CD4-positive, alpha-beta T cell treated with Interleukin-17A for 4 hours (primary cell): ENCODE measurements at places on chromosomes 12 and 14.

GRCh38 chr14:105051182-105052109 is 13.8 kb downstream of the GPR132 start:
- no peak for DNase-seq

GRCh38 chr14:66242001-66242400 is 244.2 kb upstream of the CCDC196 start:
- DNase-seq, result no peak

GRCh38 chr14:37580146-37580545 is 14.9 kb downstream of the FOXA1 start:
- DNase-seq, result no peak

DNA sequence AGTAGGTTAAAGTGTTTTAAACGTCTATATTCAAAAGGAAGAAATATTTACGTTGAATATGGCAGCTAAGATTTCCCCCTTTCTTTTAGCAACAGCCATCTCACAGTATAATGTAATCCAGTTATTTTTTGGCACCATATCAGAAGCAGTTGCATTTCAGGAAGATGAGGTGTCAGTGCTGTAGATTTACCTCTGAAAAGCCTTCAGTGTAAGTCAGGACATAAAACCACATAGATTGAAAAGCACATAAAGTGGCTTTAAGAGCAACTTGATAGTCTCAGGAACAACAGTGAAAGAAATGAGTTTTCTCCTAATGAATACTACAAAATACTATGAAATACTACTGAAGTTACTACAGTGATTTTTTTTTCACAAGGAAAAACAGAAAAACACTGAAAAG is 6.9 kb downstream of the MLH3 start:
- DNase-seq, result no peak

- DNase-seq, result no peak
These were observed 776 bp downstream of the RDH5 start for GRCh38 chr12:55720894-55721444.

DNA sequence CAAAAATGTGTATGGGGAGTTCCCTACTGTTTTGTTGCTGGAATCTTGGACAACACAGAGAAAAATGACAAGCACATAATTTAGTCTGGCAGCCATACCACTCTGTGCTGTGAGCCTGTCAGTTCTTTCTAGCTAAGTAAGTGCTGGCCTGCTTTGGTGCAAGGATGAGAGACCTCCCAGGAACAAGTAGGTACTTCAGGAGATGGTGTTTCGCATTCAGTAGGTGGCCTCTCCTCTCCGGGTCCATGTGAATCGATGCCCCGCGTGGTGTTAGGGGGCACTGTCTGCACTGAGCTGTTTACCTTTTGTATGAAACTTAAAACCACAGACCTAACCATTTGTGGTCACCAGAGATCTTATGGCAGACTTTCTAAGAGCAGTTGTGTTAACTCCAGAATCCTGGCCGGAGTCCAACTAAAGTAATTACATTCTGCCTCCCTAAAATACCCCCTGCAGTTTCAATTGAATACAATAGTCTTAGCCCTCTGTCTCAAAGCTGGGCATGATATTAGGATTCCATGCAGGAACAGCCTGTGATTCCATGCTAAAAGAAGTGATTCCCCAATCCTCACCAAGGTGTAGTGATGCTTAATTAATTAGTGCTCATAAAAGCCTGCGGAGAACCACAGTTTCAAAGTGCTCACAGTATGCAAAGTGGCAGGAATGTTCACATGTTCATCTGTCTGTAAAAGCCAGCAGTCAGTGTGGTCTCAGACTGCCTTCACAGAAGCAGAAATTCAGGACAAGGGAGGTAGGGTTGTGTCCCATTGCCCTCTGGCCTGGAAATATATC is 64.2 kb downstream of the LLPH start:
- no peak for DNase-seq

DNA sequence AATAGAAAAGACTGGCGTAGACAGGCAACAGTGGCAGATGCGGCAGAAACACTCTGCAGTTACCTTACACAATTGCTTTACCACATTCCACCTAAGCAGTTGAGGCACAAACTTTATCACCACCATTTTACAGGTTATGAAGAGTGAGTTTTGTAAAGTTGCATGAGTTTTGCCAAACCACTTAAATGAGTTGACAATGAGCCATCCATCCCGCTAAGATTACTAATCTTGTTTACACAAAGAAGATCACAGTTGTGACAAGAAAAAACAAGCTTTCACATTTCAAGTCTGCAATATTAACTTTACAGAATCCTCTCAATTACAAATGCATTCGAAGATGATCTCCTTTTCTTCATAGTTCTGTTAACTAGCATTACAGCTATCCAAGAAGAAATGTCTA is 1.8 kb downstream of the TMCC3 start:
- DNase-seq, result no peak

DNA sequence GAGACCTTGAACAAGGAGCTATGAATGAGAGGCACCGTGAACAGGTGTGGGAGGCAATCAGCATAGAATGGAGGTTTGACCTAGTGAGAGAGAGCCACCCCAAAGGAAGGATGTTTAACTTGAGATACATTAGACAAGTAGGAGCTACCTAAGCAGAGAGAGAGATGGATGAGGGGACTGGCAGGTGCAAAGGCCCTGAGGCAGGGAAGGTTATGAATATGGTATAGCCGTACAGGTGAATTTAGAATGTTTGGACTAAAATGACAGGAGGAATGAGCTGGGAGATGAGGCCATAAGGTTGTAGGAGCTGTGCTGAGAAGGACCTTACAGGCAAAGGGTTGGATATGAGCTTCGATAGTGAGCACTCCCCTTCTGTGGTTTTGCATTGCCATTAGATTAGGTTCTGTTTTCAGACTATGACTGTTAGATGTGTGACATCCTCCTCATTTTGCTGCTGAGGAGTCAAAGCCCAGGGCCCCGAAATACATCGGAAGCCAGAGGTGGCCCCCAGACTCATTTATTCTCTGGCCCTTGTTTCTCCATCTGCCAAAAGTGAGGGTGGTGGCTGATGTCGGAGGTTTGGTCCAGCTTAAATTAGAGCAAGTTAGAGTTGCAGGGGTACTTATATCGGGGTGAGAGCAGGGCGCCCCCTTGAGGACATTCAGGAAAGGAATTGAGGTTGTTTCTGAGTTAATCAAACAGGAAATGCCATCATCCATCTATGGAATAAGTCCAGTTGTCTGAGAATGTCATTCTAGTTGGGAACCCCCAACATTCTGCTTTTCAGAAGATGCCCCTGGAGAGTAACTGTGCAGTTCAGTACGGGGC is 29.4 kb downstream of the SLC24A4 start:
- DNase-seq, result peak; percentile 23

DNA sequence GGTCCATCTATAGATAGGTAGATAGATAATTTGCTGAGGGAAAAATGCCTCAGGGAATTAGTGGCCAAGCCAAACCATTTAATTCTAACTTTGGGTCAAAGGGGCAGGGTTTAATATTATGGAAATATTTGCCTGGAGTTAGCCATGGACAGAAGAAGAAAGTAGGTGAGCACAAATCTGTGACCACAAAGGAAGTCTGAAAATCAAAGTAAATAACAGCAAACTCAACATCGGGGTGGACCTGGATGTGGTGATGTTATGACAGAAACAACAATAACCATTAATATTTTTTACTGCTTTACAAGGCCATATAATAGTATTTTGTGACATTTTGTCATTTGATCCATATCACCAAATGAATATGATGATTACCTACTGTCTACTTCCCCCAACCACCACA is 578.0 kb upstream of the MGAT4C start:
- no peak for DNase-seq

DNA sequence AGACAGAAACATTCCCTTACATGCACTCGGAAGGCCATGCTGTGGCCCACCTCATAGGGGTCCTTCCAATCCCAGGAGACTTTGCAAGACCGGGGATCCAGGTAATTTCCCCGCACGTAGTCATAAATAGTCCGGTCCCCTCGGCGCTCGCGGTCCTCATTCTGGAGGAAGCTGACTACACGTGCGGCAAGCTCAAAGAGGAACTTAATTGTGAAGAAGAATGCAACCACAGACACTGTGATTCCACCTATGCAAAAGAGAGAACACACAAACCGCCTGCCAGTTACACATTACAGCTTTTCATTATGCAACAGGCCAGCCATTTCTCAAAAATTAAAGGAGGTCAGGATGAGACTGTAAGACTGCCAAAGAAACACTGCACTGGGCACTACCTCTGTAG is 28.4 kb downstream of the AREL1 start:
- DNase-seq, result peak; percentile 24

DNA sequence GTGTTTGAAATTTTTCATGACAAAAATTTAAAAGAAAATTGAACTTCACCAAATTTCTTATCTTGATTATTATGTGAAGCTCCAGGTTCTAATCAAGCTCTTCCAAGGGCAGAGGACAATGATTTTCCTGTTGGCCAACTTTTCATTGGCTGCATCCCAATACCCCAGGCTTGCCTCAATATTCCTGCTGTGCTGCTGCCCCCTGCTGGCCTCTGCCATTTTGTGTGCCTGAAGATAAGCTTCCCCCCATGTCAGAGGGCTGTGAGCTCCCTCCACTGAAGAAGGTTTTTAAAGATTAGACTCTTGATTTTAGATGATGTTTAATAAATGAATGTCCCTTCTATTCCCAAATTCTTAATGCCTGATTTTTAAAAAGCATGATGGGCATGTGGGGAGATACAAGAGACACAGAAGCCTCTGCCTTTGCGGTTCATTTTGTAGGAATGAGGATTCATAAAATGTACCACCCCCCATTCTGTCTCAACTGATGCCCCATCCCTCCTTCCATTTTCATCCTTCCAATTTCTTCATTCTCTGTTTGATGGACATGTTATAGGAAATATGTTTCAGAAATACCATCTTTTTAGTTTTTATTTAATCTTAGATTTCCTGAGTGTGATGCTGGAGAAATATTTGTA is 76.7 kb upstream of the RGS6 start:
- peak; percentile 45 for DNase-seq

DNA sequence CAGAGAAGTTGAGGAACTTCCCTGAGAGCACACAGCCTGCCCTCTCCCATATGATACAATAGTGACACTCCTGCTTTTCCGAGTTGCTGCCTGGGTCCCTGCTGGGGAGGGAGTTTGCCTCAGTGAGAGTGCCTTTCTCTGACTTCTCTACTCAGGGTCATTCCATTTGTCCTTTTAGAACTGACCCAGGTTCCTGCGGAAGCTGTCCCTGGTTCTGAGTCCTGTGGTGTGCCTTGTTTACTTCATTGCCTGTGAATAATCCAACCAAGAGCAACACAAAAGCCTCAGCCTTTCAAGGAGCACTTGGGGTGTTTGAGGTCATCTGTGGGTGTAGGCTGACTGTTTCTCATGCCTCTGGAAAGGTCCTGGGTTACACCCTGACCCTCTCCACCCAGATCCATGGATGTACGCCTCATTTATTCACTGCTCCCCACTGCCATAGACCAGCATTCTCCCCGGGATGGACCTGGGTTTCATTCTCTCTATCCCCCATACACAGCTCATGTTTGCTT is 13.6 kb downstream of the SERPINA1 start:
- no peak for DNase-seq

DNA sequence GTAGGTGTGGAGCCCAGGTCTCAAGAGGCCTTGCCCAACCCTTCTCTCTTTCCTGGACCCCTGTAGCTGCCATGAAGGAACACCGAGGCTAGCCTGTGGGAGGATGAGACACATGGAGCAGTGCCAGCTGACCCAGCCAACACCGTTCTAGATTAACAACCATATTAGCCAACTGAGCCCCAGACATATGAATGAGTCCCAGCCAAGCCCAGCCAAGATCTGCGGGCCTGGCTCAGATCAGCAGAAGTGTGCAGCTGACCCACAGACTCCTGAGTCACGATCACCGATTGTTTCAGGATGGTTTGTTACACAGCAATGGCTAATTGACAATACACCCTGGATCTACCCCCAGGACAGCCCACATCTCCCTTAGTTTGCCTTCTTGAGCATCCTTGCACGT is 82.1 kb downstream of the NTF3 start:
- DNase-seq, result no peak

DNA sequence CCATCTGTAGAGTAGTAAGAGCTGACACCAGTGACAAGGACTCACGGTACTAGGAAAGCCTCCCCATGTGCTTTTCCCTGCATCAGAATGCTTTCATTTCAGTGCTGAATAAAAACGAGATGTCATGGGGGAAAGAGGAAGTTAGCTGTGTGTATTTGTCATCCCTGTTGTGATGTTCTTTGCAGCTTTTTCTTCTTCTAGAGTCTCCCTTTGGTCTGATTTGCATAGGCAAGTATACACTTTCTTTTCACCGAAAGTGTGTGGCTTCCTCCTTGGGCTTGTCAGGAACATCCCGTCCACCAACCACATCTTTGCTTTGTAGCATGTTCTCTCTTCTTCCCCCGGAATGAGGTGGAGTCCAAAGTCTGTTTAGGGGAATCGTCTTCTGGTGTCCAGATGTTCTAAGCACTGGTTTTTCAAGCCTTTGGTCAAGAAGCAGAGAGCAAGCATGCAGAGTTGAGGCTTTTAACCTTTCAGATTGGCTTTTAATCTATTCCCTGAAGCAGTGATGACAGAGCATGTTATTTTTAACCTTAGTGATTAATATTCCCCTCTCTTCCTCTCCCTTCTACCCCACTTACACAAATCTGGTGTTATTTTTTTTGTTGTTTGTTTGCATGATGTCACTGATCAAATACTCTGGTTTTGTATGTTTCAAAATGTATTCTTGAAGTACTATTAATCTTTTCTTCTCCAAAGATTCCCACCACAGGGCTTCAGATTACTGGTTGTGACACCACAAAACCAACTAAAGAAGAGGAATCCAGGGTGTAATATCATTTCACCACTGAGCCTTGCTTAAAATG is 163.4 kb downstream of the SAMD4A start:
- DNase-seq, result peak; percentile 9

GRCh38 chr12:99522456-99522855 is 125.1 kb upstream of the GARIN6 start:
- no peak for DNase-seq

GRCh38 chr14:85250414-85251189 is 279.3 kb upstream of the FLRT2 start:
- DNase-seq, result no peak

DNA sequence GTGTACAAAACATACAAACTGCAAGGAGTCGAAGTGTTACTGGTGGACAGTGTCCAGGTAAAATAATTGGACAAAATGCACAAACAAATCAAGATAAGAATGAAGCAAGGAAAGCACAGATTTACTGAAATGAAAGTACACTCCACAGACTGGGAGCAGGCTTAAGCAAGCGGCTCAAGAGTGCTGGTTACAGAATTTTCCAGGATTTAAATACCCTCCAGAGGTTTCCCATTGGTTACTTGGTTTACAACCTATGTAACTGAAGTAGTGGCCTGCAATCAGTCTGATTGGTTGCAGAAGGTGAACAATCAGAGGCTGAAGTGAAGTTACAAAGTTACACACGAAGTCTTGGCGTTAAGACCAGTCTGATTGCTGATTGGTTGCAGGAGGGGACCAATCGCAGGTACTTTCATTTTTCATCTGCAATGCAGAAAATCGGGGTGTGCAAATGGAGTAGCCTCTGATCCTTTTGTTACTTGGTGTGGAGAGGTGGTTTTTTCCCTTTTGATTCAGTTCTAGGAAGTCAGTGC is 11.6 kb upstream of the SCN8A start:
- DNase-seq, result no peak

- DNase-seq, result no peak
These were observed 137.9 kb downstream of the TTC8 start for GRCh38 chr14:88962356-88962755.
